ENCODE measurements at places on chromosomes 4 and X.
A peak's percentile ranks its signal among the peaks of the same experiment; 100 is the strongest.

DNA sequence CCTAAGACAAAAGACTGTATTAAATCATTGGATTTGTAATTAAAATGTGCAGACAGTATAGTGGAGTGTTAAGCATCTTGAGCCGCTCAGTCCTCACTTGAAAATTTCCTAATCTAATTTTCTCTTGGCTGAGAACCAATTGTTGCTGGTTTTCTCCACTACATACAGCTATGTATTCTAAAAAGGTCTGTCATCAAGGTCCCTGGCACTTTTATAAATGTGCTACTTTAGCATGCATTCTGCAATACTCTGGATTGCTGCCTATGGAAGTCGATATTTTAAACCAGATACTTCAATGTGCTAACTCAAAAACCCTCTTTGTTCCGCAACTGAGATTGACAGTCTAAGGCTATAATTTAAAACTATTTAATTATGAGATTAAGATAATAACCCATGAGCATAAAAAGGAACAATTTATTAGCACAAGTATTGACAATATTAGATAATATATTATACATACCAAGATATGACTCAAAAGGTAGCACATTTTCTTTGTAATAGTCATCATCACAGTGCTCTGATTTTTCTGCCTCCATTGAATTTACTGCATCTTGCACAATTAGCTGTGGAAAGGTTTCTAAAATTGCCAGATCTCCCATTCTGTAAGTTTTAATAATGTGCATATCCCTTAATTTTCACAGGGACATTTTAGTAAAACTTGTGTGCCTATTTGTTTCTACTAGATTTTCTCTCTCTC lies 815.1 kb downstream of the ADGRL3 start:
- no peak for DNase-seq

DNA sequence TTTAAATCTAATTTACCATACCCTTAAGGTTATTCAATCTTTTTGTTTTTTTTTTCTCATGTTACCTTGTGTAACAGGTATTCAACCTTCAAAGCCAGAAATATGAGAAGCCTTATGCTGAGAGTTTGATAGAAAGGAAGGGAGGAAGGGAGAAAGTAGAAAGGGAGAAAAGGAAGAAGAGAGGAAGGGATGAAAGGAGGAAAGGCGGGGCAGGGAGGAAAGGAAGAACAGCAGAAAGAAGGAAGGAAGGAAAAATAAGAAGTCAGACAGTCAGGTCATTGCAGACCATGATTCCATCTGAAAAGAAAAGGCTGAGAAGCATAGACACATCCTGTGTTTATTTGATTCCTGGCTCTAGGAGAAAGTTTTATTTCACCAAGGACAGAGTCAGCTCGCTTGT lies 30.9 kb downstream of the RTL9 start:
- DNase-seq = no peak

DNA sequence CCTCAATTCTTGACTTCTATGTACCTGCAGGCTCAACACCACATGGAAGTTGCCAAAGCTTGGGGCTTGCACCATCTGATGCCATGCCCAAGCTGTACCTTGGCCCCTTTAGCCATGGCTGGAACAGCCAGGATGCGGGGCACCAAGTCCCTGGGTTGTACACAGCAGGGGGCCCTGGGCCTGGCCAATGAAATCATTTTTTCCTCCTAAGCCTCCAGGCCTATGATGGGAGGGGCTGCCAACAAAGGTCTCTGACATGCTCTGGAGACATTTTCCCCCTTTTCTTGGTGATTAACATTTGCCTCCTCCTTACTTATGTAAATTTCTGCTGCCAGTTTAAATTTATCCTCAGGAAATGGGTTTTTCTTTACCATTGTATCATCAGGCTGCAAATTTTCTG lies 1428.1 kb downstream of the C4orf33 start:
- DNase-seq = no peak

DNA sequence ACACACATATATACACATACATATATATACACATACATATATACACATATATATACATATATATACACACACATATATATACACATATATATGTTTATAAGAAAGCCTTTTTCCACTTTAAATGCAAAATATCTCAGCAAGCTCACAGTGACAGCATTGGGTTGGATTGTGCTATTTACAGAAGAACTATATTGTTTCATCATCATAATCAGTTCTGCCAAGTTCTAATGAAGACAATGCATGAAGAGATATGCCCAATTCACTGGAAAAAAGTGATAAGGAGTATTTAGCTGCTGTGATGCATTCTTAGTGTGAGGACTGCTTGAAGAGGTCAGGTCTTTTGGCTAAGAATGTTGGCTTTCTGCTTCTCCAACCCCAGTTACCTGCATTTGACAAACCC lies 54.4 kb downstream of the RNF150 start:
- no peak for DNase-seq

DNA sequence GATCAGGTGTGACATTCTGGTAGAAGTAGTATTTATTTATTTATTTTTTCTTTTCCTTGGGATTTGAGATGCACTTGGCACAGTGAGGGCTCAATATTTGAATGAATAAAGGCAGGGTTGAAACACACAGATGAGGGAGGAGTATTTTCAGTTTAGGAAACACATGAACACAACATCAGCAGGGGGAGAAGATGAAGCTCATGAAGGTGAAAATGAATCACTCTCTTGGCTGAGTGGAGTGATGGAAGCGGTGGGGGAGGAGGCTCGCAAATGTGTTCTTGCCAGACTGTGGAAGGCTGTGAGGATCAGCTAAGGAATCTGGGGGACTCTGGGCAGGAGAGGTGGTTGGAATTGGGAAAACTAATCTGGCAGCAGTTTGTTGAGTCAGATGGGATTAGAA lies 55.3 kb downstream of the ARHGAP10 start:
- no peak for DNase-seq

DNA sequence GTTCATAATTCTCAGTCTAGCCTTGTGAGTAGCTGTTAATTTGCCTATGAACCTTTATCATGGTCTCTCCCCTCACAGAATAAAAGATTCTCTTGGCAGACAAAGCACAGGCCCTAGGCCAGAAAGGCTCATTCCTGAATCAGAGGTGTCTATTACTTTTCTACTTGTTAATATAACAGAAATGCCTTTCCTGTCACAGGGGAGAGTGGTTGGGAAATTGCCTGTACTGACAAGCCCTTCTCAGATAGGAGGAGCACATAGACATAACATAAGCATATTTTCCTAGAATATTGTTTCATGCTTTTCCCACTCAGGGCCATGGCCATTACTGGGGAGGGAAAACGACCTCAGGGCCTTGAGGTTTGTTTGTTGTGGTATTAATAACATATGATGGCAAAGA lies 308.3 kb downstream of the BMPR1B start:
- DNase-seq = no peak

GRCh38 chrX:48997865-48998264 lies 4.2 kb downstream of the GRIPAP1 start:
- DNase-seq = no peak

DNA sequence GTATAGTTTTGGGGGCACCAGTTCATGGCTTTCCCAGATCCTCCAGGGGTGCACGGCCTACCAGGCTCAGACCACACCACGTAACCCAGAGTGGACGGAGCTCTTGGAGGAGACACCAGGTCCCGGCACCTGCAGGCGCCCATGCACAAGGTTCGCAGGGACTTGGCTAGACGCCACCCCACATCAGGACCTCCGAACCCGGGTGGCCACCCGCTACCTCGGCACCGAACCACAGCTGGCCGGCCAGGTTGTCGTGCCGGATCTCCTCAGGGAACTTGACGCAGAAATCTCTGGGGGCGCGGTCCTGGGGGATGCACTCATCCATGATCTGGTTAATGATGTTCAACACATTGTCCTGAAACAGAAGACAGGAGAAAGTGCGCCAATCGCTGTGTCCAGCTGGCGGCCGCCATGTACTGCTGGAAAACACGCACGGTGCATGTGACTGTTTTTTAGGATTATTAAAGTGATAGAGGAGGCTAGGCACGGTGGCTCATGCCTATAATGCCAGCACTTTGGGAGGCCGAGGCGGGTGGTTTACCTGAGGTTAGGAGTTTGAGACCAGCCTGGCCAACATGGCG lies 77.1 kb downstream of the ZFYVE28 start:
- DNase-seq = no peak

DNA sequence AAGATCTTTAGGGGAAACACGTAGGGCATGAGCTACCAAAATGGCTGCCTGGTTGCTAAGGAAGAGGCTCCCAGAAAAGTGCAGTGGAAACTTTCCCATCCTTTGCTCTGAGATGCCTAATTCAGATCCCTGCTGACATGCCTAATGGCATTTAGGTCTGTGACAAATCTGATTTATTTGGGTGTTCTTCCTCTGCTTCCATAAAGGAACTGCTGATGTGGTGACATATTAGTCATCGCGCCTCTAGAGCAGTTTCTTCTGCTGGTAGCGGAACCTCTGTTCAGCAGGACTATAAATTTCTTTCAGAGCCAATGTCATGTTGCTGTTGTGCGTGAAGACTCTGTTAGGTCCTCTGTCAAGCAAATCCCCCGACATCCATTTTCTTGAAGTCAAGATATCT lies 310.0 kb downstream of the PDHA2 start:
- no peak for DNase-seq

- no peak for DNase-seq
These were observed 314.1 kb downstream of the STK32B start for GRCh38 chr4:5365071-5366008.

DNA sequence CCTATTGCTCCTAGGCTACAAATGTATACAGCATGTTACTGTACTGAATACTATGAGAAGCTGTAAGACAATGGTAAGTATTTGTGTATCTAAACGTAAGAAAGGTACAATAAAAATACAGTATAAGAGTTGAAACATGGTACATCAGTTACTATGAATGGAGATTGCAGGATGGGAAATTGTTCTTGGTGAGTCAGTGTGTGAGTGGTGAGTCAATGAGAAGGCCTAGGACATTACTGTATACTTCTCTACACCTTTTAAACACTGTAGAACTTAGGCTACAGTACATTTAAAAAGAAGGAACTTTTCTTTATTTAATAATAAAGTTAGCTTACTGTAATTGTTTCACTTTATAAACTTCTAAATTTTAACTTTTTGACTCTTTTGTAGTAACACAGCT lies 2603.2 kb downstream of the PCDH7 start:
- DNase-seq = no peak

DNA sequence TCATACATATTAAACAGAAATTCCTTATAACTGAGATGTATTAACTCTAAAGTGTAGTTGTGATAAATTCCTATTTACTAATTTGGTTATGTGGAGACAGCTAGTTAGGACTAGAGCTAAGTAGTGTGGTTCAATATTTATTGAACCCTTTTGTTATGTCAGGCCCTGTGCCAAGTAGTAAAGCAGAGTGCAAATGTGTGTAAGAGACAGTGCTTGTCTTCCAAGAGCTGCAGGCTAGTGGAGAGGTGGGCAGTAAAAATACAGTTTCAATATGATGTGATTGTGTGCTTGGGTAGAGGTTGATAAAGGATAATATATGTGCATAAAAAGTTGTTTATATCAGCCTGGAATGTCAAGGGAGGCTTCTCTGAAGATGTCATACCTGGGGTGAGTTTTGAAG lies 80.0 kb downstream of the TBC1D19 start:
- no peak for DNase-seq

DNA sequence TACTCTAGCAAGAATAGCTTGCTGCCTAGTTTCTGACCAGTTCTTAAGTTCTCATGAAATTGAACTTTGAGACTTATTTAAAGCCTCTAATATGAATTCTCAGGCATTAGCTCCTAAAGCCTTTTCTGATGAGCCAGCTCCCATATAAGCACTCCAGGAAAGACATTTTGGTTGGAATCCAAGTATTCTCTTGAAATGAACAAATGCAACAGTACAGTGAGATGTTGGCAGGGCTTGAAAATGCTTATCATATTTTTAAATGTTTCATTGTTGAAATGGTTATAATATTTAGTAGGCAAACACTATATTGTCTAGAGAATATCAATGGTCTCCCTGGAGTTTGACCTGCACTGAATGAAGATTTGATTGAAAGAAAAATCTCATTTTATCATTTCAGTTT lies 240.3 kb downstream of the ANK2 start:
- no peak for DNase-seq

- DNase-seq = no peak
These were observed 37.4 kb downstream of the ADGRA3 start for GRCh38 chr4:22478426-22478825.

DNA sequence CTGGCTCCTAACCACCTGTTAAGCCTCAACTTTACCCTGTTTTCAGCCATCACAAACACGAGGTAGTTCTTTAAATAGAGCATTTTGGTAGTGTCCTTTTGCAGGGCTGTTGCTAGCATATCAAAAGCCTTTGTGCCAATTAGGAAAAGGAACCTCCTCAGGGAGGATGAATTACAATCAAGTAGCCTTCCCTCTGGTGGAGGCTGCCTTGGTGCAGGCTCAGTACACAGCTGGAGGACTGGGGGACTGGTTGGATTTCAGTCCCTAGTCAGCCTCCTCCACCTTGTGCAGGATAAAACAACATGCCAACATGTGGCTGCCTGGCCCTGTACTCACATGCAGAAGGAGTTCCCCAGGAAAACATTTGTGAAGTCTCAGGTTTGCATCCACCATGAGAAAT lies 53.1 kb downstream of the RASGEF1B start:
- DNase-seq = no peak

DNA sequence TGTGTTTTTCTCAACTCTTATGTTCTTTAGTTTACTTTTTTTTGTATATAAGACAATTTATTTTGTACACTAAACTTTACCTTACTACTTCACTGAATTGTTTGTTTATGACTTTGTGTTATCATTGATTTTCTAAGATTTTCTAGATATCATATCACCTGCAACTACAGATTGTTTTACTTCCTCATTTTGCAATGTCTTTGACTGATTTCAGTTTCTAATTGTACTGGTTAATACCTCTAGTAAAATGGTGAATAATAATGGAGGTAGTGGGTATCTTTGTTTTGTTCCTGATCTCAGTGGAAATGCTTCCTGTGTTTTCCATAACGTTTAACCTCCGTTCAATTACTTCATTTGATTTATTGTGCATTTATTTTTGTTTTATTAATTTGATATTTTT lies 490.2 kb downstream of the TLL1 start:
- DNase-seq = no peak

- no peak for DNase-seq
These were observed 2.8 kb downstream of the CLCN5 start for GRCh38 chrX:49925176-49925575.

DNA sequence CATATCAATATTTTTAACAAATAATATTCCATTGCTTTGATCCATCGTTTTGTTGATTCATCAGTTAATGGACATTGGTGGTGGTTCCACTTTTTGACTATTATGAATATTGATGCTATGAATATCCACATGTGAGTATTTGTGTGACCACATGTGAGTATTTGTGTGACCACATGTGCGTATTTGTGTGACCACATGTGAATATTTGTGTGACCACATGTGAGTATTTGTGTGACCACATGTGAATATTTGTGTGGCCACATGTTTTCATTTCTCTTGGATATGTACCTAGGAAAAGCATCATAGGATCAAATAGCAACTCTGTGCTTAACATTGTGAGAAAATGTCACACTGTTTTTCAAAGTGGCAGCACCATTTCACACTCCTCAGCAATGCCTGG lies 433.6 kb upstream of the FRG1 start:
- DNase-seq = no peak

- DNase-seq = no peak
These were observed 66.3 kb upstream of the MTM1 start for GRCh38 chrX:150502091-150502490.

- DNase-seq = no peak
These were observed 44.8 kb upstream of the HERC6 start for GRCh38 chr4:88333741-88334405.

- peak; percentile 70 for DNase-seq
These were observed 121.1 kb downstream of the MGST2 start for GRCh38 chr4:139786494-139787354.
